ENCODE measurements at places on chromosomes 12 and 14. TPM values are rescaled to one million over a fixed set of nuclear protein-coding genes. Genes with fewer than 3 reads are reported as not detected.

- H3K4me1 ChIP-seq = no peaks in the 10 kb centered on the region
- H3K27ac ChIP-seq = no peak overlapping the region
- H3K36me3 ChIP-seq = no peaks in the 10 kb centered on the region
- no peak for DNase-seq
- no peak overlapping the region for H3K4me3 ChIP-seq
- H3K27me3 ChIP-seq = no peaks in the 10 kb centered on the region
Observed at GRCh38 chr14:91223028-91223783, 21.3 kb downstream of the GPR68 start.

DNA sequence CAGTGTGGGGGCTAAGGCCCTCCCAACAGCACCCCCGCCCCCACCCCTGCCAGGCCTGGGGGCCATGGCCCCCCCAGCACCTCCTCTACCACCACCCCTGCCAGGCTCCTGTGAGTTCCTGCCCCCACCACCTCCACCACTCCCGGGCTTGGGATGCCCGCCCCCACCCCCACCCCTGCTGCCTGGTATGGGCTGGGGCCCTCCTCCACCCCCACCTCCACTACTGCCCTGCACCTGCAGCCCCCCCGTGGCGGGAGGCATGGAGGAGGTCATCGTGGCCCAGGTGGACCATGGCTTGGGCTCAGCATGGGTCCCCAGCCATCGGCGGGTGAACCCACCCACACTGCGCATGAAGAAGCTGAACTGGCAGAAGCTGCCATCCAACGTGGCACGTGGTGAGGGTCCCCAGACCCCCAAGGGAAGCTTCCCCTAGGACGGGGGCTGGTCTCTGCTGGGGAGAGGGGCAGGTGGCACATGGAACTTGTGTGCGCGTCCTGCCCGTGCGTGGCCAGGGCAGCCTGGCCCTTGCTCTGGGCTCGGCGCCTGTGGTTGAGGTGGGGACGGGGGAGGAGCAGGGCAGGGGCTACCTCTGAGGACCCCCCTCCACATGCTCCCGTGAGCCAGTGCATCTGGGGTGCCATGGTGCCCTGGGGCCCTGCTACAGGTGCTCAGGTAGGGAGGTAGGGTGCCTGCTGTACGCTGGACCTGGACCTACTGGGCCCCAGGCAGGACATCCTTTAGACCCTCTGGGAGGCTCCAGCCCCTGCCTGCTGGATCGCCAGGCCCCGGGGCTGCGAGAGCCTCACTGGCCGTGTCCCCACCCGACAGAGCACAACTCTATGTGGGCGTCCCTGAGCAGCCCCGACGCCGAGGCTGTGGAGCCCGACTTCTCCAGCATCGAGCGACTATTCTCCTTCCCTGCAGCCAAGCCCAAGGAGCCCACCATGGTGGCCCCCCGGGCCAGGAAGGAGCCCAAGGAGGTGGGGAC is 16.1 kb upstream of the ADSS1 start:
- H3K4me3 ChIP-seq = no peak overlapping the region
- no peaks in the 10 kb centered on the region for H3K27me3 ChIP-seq
- H3K36me3 ChIP-seq = peaks cover 29% of the 10 kb centered on the region

- H3K36me3 ChIP-seq = peaks cover 27% of the 10 kb centered on the region
- no peak for DNase-seq
- H3K4me1 ChIP-seq = no peaks in the 10 kb centered on the region
- H3K4me3 ChIP-seq = no peak overlapping the region
- no peaks in the 10 kb centered on the region for H3K27me3 ChIP-seq
Observed at GRCh38 chr12:26971963-26972362, 33.7 kb downstream of the FGFR1OP2 start.

GRCh38 chr14:39113685-39114072 is 444 bp upstream of the GEMIN2 start:
- H3K27ac ChIP-seq = no peak overlapping the region
- H3K27me3 ChIP-seq = no peaks in the 10 kb centered on the region
- H3K4me3 ChIP-seq = peak overlapping the region; percentile 90
- peaks cover 3% of the 10 kb centered on the region for H3K4me1 ChIP-seq

DNA sequence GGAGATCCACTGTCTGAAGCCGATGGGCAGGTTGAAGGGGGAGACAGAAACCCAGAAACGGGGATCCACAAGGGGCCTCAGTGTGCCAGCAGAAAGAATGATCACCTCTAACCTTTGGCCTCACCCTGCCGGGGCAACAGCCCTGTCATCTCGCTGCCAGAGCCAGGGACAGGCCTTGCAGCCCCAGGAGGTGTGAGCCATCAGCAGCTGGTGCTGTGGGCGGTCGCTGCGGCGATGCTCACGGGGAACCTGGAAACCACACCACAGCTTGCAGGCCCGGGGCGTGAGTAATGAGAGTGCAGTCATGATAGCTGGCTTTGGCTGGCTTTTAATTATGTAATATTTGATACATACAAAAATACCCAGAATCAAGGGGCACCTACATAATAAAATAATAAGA is 4.7 kb upstream of the TTC7B start:
- no peak overlapping the region for H3K27ac ChIP-seq
- no peaks in the 10 kb centered on the region for H3K4me1 ChIP-seq
- H3K27me3 ChIP-seq = no peaks in the 10 kb centered on the region
- no peak overlapping the region for H3K4me3 ChIP-seq
- no peaks in the 10 kb centered on the region for H3K36me3 ChIP-seq

- DNase-seq = no peak
- H3K27ac ChIP-seq = no peak overlapping the region
- H3K27me3 ChIP-seq = no peaks in the 10 kb centered on the region
- peaks cover 6% of the 10 kb centered on the region for H3K4me1 ChIP-seq
Observed at GRCh38 chr12:65672441-65672840, 151.8 kb upstream of the HMGA2 start.

- no peak overlapping the region for H3K4me3 ChIP-seq
- no peaks in the 10 kb centered on the region for H3K4me1 ChIP-seq
- no peaks in the 10 kb centered on the region for H3K36me3 ChIP-seq
- no peaks in the 10 kb centered on the region for H3K27me3 ChIP-seq
Observed at GRCh38 chr14:54306806-54307205, 90.0 kb upstream of the CDKN3 start.

DNA sequence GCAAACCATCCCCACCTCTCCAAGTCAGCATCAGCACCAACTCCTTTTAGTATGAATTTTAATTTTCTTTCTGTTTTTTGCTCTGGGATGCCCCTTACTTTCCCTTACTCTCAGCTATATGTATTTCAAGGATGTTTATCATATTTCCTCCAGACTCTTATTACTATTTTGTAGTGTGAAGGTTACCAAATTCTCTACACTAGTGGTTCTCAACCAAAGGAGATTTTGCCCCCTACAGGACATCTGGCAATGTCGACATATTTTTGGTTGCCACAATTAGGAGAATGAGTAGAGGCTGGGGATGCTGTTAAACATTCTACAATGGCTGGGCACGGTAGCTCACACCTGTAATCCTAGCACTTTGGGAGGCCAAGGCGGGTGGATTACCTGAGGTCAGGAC is 29.1 kb upstream of the SOS2 start:
- H3K27ac ChIP-seq = no peak overlapping the region
- no peak overlapping the region for H3K4me3 ChIP-seq
- H3K4me1 ChIP-seq = no peaks in the 10 kb centered on the region

DNA sequence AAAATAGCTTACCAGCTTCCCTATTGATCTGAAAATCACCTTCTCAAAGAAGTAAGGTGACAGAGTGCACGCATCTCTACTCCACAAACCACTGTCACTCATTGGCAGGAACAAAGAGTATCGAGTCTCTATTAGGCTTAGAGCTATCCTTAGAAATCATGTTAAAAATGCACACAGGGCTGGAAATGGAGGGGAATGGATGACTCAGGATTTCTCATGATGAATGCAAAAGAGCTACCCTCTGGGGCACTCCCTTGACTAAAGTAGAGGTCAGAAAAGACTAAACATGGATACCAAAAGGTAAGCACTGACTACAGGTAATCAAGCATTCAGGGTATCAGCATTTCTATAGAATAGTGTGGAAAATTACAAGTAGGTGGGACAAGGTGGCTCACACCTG is 96.1 kb upstream of the ANO4 start:
- no peaks in the 10 kb centered on the region for H3K36me3 ChIP-seq
- no peak overlapping the region for H3K4me3 ChIP-seq
- no peak overlapping the region for H3K27ac ChIP-seq
- H3K27me3 ChIP-seq = no peaks in the 10 kb centered on the region

DNA sequence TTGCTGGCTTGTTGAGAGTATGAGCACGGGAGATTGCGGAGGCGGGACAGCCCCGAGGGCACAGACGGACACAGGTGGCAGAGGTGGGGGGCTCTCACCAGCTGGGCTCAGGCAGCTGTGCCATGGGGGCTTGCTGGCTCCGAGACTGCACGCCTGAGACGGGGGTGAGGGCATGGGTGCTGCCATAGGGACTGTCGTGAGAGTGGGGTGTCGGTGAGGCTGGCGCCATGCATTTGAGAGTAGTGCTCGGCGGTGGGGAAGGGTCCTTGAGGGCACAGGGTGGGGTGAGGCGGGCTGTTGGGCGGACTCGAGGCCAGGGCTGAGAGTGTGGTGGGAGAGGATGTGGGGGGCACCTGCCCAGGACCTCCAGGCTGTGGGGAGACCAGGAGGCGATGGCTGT is 40.7 kb upstream of the TEX22 start:
- peaks cover 11% of the 10 kb centered on the region for H3K36me3 ChIP-seq
- no peak for DNase-seq
- H3K27ac ChIP-seq = no peak overlapping the region
- H3K27me3 ChIP-seq = no peaks in the 10 kb centered on the region
- H3K4me3 ChIP-seq = no peak overlapping the region

DNA sequence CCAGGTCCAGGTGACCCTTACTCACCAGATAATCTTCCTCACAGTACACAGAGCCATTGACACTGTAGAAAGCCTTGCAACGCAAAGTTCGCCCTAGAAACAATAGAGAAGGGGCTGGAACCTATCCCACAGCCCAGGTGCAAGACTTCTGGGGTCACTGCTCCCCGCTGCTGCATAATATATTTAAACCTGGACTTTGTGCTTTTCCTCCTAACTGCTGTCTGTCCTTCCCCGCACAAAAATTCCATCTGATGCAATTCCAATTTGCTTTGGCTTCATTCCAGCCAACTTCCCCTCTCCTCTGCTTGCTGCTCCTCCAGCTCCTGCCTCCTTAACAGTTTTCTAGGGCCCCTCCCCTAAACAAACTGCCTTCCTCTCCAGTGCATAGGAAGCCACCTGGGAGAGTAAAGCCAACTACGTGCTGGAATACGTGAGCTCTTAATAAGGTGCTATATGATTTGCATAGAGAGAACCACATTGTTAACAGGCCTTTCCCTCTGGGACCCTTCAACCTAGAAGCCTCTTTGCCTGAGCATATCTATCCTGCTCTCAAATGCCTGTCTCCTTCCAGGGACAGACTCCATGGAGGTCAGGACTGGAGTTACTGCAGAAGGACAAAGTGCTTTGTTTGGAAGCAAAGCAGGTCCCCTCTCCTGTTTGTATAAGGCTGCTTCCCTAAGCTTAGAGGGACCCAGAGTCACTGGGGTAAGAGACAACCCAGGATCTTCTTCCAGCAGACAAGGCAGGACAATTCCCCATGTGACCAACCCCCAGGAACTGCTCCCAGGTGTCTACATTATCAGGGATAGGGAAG is 5.5 kb downstream of the AJUBA start:
- H3K36me3 ChIP-seq = peaks cover 56% of the 10 kb centered on the region
- peak overlapping the region; percentile 68 for H3K4me3 ChIP-seq
- peak; percentile 67 for DNase-seq
- peaks cover 26% of the 10 kb centered on the region for H3K4me1 ChIP-seq

- H3K27ac ChIP-seq = no peak overlapping the region
- H3K4me1 ChIP-seq = no peaks in the 10 kb centered on the region
- no peaks in the 10 kb centered on the region for H3K36me3 ChIP-seq
- H3K27me3 ChIP-seq = no peaks in the 10 kb centered on the region
- no peak for DNase-seq
Observed at GRCh38 chr14:67410313-67410712, 1.7 kb downstream of the PLEK2 start.

- no peaks in the 10 kb centered on the region for H3K4me1 ChIP-seq
- no peak overlapping the region for H3K4me3 ChIP-seq
- no peak for DNase-seq
- H3K27me3 ChIP-seq = no peaks in the 10 kb centered on the region
- peaks cover 2% of the 10 kb centered on the region for H3K36me3 ChIP-seq
Observed at GRCh38 chr12:27572486-27573255, 48.7 kb downstream of the PPFIBP1 start.

GRCh38 chr14:86799244-86799647 is 1193.7 kb downstream of the GALC start:
- no peaks in the 10 kb centered on the region for H3K27me3 ChIP-seq
- no peaks in the 10 kb centered on the region for H3K36me3 ChIP-seq
- no peak overlapping the region for H3K27ac ChIP-seq
- H3K4me3 ChIP-seq = no peak overlapping the region
- H3K4me1 ChIP-seq = no peaks in the 10 kb centered on the region

GRCh38 chr12:56877195-56878009 is 56.8 kb downstream of the SDR9C7 start:
- no peaks in the 10 kb centered on the region for H3K4me1 ChIP-seq
- H3K36me3 ChIP-seq = no peaks in the 10 kb centered on the region
- DNase-seq = no peak
- peak overlapping the region; percentile 53 for H3K27ac ChIP-seq
- H3K4me3 ChIP-seq = peak overlapping the region; percentile 45
- no peaks in the 10 kb centered on the region for H3K27me3 ChIP-seq

DNA sequence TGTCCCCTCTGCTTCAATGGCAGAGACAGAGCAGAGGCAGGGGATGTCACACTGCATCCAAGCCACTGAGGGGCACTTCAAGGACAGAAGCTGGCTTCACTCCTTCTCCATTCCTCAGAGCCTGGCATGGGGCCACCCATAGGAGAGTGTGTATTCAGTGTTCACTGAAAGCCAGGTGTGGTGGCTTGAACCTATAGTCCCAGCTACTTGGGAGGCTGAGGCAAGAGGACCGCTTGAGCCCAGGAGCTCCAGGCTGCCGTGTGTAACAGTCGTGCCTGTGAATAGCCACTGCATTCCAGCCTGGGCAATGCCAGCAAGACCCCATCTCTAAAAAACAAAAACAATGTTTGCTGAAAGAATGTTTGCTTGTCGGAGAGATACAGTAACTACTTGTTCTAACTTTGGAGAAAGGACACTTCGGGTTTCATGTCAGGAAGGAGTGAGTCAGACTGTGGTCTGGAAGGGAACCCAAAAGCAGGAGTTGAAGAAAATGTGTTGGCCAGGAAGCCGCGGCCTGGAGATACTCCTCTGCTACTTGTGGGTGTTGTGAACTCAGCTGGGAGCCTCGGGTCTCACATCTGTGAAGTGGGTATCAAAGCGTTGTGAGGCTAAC is 43.4 kb downstream of the ELK3 start:
- DNase-seq = peak; percentile 46
- no peaks in the 10 kb centered on the region for H3K36me3 ChIP-seq
- no peak overlapping the region for H3K4me3 ChIP-seq
- H3K4me1 ChIP-seq = no peaks in the 10 kb centered on the region

DNA sequence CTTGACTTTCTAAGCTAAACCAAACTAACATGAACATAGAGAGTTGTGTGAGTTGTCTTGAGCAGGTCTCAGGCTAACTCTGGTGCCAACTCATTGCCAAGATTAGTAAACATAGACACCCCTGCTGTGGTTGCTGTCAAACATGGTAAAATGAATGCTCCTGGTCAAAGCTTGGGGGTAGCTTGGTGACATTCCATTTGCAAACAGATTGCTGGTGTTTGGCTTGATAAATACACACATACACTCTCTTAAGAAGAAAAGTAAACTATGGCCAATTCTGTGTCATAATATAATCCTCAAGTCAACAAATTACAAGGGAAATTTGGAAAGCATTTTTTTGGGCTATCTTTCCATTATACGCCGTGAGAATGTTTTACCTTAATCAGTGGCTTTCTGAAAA is 386.4 kb upstream of the PDE3A start:
- no peaks in the 10 kb centered on the region for H3K27me3 ChIP-seq
- no peak overlapping the region for H3K27ac ChIP-seq
- H3K4me3 ChIP-seq = no peak overlapping the region
- H3K4me1 ChIP-seq = peaks cover 3% of the 10 kb centered on the region

Gene NANOG
- total RNA-seq = 6.1 TPM

Gene SIX4
- total RNA-seq = 14.2 TPM

Gene MANSC4
- total RNA-seq = not detected
